Suprapubic skin (tissue), 4 donors: ENCODE measurements at places on chromosomes 4 and X. TPM values are rescaled to one million over a fixed set of nuclear protein-coding genes. Genes with fewer than 3 reads are reported as not detected.

Gene RTL9
- total RNA-seq, result not detected

Gene TLR6
- 2.1 TPM for total RNA-seq

Gene LRCH2
- total RNA-seq, result not detected

Gene SPIN2A
- total RNA-seq, result 0.47 TPM

Gene GABRB1
- total RNA-seq, result not detected

DNA sequence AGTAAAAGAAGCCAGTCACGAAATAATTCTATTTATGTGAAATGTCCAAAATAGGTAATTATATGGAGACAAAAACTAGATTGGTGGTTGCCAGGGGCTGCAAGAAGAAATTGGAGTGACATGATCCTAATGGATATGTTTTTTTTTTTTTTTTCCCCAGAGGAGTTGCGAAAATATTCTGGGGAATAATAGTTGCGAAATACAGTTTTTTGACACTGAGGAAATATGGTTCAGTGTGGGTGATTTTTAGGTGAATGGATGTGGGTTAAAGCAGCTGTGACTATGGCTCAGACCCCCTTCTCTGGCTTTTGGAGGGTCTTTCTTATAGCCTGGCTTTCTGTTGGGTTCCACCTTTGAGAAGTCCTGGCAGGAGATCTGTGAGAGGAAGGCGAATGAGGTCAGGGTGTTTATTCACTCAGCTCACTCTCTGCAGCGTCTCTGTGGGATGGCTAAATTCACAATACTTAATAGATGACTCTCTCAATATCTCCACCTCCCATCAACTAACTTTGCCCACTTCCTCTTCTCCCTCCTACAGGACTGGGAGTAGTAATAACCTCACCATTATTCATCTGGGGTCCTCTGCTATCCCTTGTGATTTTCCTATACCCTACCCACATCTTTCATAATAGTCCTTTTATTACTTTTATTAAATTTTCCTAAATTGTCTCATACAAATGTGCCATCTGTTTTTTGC, 15.3 kb upstream of the RAB9B start:
- DNase-seq, result no peak

DNA sequence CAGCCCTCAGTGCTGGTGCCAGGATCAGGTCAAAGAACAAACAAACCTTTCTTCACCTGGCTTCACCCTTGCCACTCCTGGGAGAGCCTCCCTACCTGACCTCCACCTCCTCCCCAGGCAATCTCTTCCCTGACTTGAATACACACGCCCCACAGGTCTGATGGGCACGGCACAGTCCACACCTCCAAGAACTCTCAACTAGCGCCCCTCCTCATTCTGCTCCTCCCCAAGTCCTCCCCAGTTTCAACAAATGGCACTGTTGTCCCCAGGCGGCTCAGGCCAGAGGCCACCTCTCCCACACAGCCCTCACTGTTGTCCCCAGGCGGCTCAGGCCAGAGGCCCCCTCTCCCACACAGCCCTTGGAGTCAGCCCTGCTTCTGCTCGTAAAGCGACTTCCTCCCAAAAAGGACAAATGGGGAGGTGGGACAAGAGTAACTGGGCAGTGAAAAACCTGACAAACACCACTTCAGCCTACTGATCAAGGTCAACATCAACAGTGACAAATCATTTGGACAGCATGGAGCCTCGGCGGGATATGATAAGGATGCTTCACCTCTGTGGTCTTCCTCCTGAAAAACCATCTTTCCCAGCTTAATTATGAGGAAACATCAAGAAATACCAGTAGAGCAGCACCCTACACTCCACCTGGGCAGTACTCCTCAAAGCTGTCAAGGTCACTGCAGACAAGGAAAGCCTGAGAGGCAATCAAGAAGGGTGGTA, 2.9 kb downstream of the LETM1 start:
- no peak for DNase-seq

GRCh38 chr4:74267998-74268606, 40.2 kb upstream of the EPGN start:
- no peak for DNase-seq

GRCh38 chr4:142372530-142373260, 473.4 kb downstream of the INPP4B start:
- no peak for DNase-seq

DNA sequence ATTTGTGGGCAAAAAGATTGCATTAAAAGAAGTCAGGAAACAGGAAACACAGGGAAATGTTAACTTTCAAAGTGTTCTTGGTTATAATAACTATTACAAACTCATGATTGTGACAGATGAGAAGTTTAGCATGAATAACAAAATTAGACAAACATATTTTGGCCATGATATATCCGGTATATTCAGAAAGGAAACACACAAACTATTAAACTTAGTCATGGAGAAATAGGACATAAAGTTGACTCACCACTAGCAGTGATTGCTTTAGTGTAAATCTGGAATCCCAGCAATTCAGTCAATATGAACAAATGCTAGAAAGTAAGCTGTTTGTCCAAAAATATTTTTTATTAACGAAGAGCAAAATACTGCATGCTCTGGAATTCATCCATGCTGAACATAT, 1299.9 kb downstream of the C4orf33 start:
- DNase-seq, result no peak

DNA sequence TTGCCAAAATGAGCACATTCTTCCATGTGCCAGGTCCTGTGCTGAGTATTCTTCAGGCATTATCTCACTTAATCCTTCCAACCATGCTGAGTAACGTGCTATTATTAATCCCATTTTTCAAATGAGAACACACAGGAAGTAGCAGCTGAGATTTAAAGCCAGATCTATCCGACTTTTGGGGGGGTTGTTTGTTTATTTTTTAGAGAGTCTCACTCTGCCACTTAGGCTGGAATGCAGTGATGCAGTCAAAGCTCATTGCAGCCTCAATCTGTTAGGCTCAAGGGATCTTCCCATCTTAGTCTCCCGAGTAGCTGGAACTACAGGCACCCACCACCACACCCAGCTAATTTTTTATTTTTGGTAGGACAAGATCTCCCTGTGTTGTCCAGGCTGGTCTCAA, 55.5 kb upstream of the TRIM2 start:
- no peak for DNase-seq

GRCh38 chrX:51802917-51803688, 59.9 kb downstream of the GSPT2 start:
- DNase-seq, result peak; percentile 57

DNA sequence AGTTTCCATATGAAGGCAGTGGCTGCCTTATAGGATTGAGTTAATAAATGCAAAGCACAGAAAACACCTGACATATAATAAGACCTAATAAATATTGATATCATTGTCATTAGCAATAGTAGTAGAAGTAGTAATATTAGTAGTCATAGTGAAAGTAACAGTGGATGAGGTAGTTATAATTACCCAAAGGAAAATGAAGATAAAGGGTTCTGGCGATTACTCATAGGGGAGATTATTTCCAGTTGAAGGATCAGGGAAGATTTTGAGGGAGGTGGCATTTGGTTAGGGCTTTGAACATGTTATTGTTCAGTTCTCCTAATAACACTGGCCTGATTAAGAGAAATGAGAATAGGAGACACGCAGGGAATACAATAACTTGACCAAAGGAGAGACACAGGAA, 131.9 kb upstream of the GPRIN3 start:
- DNase-seq, result no peak

DNA sequence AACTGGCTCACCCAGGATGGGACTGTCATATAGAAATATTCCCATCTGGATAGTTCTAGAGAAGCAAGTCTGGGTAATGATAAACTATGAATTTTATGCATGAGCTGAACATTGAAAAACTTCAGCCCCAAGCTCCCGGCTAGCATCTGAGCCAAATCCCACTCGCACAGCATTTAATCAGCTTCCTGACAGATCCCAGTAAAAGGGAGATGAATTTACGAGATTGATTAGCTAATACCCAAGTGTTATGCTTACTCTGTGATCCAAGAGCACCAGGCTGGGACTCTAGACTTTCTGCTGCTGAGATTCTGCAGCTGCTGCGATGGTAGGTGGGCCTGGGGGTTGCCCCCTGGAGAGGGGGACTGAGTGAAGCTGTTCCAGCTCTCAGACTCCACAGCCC, 28.0 kb downstream of the FRMPD3 start:
- no peak for DNase-seq

DNA sequence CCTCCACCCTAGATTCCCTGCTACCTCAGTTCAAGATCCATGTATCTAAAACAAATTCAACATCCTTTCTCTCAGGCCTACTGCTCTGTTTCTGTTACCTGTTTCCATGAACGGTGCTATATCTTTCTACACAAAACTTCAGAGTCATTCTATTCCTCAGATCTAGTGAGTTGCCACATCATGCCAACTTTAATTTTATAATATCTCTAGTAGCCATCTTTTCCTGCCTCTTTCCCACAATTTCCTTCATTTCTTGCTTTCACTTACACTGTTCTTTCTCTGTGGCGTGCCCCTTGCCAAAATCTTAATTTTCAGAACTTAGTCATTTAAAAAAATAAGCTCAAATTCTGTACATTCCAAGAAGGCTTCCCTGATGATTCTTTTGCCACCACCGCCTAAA, 15.2 kb downstream of the GUCY1A1 start:
- DNase-seq, result no peak

- peak; percentile 78 for DNase-seq
Observed at GRCh38 chr4:85498068-85498733, 23.3 kb downstream of the ARHGAP24 start.

DNA sequence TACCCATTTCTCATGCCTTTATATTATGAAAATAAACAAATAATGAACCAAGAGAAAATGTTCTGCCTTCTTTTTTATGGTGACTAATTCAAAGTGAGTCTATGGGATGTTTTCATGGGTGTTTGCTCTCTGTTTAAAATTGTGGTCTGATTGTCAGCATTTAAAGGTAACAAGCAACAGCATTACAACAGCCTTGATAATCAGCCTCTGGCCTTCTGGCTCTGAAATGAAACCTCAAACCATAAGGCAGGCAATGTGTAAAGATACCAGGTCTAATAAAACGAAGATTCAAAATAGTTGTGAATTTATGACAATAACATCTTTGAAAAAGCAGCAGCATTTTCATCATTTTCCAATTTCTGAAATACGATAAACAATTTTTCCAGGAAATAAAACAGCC, 63.7 kb downstream of the FAM13A start:
- DNase-seq, result no peak

- no peak for DNase-seq
Observed at GRCh38 chrX:131735127-131735526, 191.3 kb downstream of the OR13H1 start.

- no peak for DNase-seq
Observed at GRCh38 chr4:26493461-26493860, 3.2 kb upstream of the CCKAR start.

DNA sequence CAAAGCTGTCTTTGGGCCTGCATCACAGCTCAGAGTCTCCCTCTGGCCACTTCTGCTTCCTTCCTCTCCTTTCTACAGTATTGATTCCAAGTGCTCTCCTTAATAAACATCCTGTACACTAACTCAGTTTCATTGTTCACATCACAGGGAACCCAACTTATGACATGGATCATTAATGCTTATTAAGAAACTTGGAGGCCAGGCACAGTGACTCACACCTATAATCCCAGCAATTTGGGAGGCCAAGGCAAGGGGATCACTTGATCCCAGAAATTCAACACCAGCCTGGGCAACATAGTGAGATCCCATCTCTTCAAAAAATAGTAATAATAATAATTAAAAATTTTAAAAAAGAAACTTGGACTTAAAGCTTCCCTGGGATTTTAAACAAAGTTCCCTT, 89.2 kb upstream of the EFHC2 start:
- no peak for DNase-seq

GRCh38 chrX:32798990-32799389, 412.4 kb downstream of the DMD start:
- no peak for DNase-seq

DNA sequence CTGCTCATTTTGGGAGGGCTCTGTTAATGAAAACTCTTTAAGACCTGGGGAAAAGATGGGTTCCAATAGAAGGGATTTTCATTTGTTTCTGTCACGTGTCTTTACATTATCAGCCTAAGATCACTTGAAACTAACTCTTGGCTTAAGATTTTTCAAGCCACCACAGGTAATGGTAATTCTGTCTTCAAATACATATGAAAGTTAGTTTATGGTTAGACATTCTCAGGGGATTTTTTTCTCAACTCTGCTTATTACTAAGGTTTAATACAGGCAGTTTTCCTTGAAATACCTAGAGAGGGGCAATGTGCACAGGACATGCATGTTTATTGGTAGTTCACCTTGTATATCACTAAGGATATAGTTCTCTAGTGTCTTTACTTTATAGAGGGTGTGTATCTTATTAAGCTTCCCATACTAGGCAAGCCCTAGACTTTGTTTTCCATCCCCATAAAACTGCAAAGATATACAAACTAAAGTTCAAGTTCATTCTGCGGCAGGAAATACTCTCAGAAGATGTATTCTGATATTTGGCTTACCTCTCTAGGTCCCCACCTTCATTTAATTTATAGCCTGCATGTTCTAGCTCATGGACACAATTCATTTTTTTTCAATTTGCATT, 38.2 kb upstream of the MYOZ2 start:
- DNase-seq, result no peak
